Right cardiac atrium (tissue), 5 donors: ENCODE measurements at places on chromosomes 7 and 10.

- no peak for DNase-seq
Observed at GRCh38 chr10:88565072-88565471, 18.0 kb downstream of the RNLS start.

GRCh38 chr10:13086056-13086455 lies 13.9 kb upstream of the OPTN start:
- no peak for DNase-seq

- DNase-seq, result no peak
Observed at GRCh38 chr7:48016641-48017040, 12.3 kb downstream of the SUN3 start.

GRCh38 chr7:20152511-20152910 lies 64.7 kb downstream of the MACC1 start:
- DNase-seq, result no peak

GRCh38 chr7:112192236-112193154 lies 13.7 kb downstream of the DOCK4 start:
- peak; percentile 23 for DNase-seq

DNA sequence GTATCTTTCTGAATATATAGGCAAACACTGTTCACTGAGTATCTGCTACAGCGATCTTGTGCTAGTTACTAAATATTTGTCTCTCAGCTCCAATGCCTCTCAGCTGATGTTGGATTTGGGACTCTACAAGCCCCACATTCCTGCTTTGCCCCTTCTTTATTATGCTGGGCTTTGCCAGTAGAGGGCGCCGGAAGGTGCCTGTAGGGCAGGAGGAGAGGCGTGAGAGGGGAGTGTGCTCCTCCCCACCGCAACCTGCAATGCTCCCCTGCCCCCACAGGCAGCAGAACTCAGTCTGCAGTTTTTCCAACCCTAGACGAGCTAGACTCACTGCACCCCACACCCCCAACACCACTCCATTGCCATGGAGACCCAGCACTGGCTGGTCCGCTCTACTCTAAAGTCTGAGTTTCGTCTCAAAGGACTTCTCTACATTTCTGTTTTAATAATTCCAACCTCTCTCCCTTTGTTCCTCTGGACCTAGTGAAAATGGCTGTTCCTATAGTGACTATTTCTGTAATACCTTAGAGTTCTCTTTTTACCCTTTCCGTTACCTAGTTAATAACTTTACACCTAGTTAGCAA lies 337.6 kb downstream of the CCSER2 start:
- no peak for DNase-seq

DNA sequence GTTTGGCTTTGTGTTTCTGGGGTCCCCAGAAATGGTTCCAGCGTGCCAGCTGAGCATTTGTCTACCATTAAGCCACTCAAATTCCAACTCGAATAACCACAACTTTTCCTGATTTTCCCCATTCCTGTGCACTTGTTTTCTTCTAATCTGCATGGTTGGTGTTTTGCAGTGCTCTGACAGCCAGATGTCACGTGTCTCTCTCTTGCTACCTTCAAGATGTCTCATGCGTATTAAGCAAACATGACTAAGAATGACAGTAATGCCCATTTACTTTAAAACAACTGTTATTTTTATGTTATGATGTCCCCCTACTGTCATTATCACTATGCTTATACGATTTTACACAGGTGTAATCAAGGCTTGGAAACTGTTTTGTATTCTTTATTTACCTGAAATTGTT lies 35.2 kb upstream of the MXI1 start:
- DNase-seq, result no peak

GRCh38 chr7:114916261-114916892 lies 5.5 kb upstream of the MDFIC start:
- DNase-seq, result no peak

- DNase-seq, result no peak
Observed at GRCh38 chr10:43479275-43479674, 42.4 kb downstream of the ZNF487 start.

GRCh38 chr10:3103646-3104045 lies 36.3 kb downstream of the PFKP start:
- DNase-seq, result no peak

DNA sequence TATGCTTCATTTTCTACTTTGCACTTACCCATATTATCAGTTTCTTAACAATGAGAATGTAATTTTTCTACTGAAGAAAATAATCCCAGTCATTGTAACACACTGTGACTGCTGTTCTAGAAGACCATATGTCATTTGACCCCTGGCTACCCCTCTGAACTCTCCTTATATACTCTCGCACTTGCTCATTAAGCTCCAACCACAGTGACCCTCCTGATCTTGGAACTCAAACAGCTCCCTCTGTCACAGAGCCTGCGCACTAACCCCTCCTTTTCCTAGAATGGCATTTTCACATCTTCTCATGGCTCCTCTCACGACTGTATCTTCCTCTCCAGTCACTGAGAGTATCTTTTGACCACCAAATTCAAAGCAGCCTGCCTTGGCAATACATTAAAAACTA lies 169.7 kb downstream of the CACNA2D1 start:
- DNase-seq, result no peak

- DNase-seq, result peak; percentile 95
Observed at GRCh38 chr10:86661161-86662025, 6.9 kb upstream of the LDB3 start.

GRCh38 chr7:131436384-131436783 lies 108.7 kb downstream of the MKLN1 start:
- no peak for DNase-seq

- no peak for DNase-seq
Observed at GRCh38 chr7:94064541-94065191, 60.5 kb upstream of the BET1 start.

GRCh38 chr10:105538874-105539273 lies 897.8 kb downstream of the SORCS3 start:
- DNase-seq, result no peak

- DNase-seq, result peak; percentile 57
Observed at GRCh38 chr7:114084472-114085312, 165.9 kb upstream of the PPP1R3A start.

- DNase-seq, result no peak
Observed at GRCh38 chr7:73746378-73746777, 7.8 kb upstream of the ABHD11 start.

DNA sequence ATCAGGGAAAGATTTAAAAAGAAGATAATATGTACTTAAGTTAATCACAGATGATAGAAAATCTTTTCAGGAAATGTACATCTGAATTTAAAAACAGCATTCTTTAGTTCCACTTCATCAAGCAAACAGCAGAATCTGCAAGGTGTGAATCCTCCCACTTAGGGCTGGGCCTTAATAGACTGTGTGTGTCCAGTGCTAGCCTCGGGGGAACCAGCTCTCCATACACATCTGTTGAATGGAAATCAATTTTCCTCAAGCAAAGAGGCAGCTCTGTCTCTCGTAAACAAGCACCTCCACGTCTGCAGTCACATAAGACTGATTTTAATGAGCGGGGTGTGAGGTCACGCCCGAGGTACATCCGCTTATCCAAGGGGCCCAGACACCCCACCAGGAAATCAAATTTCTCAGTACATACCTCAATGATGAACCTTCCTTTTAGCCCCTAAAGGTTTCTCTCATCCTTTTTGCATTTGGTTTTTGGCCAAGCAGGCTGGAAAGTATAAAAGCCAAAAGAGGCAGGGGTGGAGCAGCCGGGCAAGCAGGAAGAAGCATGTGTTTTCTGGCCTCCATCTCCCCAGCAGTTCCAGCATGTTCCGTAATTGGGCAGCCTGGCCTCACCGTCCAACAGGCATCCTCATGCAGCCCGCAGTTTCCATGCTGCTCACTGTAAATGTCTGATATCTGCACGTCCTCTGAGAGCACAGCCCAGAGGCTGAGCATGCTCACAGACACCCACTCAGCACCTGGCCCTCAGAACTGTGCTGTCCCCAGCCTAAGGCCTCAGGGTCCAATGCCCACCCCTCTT lies 131.3 kb downstream of the GLI3 start:
- no peak for DNase-seq

- no peak for DNase-seq
Observed at GRCh38 chr10:117364110-117364960, 10.9 kb downstream of the PDZD8 start.

- no peak for DNase-seq
Observed at GRCh38 chr7:105461518-105461917, 60.6 kb downstream of the PUS7 start.

- no peak for DNase-seq
Observed at GRCh38 chr10:116470071-116470470, 42.4 kb downstream of the PNLIPRP3 start.

DNA sequence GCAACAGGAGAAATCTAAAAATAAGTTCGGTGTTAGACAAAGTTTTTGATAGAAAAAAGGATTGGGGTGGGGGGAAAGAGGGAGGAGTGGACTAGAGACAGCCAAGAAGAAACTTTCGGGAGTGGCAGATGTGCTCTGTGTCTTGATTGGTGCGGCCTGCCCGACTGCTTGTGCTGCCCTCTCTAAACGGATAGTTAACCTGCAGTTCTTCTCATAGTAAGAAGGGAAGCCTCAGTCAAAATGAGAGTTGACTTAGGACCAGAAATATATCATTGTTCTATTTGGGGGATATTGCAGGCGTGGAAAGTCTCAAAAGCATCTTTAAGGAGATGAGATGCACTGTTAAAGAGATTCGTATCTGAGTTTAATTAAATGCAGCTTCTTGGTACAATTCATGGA lies 39.3 kb downstream of the UBE3C start:
- DNase-seq, result no peak

- no peak for DNase-seq
Observed at GRCh38 chr7:21317966-21318915, 109.6 kb upstream of the SP4 start.
